ENCODE measurements at places on chromosomes 16 and 17. TPM values are rescaled to one million over a fixed set of nuclear protein-coding genes. Genes with fewer than 3 reads are reported as not detected.

Gene ZNF750
- total RNA-seq, result under 0.01 TPM

Gene MYH8
- total RNA-seq, result not detected

Gene TERB1
- total RNA-seq, result under 0.01 TPM

Gene CCDC144A
- total RNA-seq, result 0.77 TPM

Gene ARHGDIG
- 0.13 TPM for total RNA-seq

Gene TGFB1I1
- total RNA-seq, result 26.2 TPM

Gene PITPNM3
- total RNA-seq, result 0.26 TPM

Gene LCMT1
- total RNA-seq, result 22.5 TPM

Gene ITGB4
- total RNA-seq, result 37.6 TPM

Gene UBE2Z
- total RNA-seq, result 78.1 TPM

Gene RRAD
- total RNA-seq, result 1.0 TPM

Gene CD79B
- 0.51 TPM for total RNA-seq

Gene GPR139
- not detected for total RNA-seq

Gene C16orf89
- total RNA-seq, result not detected

Gene ZP2
- not detected for total RNA-seq

Gene APOBR
- total RNA-seq, result not detected

Gene C1QL1
- total RNA-seq, result 0.13 TPM

Gene CMC2
- total RNA-seq, result 32.7 TPM

Gene PERCC1
- not detected for total RNA-seq

All from dermis microvascular lymphatic vessel endothelial cell (primary cell).